Fibroblast of skin of back (primary cell): ENCODE measurements at places on chromosomes 6 and 20.

DNA sequence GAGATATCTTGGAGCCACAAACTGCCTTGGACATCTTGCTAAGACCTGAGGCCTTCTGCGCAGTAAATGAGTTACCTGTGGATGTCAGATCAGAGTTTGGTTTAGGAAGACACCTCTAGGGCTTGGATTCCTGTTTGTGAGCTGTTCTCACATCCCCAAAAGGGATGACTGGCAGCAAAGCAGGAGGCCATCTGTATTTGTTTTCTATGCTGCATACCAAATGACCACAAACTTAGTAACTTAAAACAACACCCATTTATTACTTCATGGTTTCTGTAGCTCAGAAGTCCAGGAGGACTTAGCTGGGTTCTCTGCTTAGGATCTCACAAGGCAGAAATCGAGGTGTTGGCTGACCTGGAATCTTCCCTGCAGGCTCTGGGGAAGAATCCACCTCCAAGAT is 116.7 kb downstream of the UNC5CL start:
- DNase-seq, result peak; percentile 64

DNA sequence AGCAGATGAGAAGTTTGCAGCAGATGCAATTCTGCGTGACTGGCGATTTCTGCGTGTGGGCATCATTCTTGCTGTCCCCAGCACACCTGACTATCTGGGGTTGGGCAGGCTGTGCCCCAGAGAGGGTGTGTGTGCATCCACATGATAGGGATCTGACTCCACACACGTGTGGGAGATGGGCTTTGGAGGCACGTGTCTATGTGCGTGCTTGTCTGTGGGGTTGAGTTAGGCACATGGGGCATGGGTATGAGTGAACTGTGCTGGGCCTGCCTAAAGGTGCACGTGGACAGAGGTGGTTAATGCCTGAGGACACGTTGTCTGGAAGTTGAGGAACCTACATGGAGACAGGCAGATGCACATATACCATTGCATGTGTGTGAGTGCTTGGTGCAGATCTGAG is 50.3 kb downstream of the CD40 start:
- DNase-seq, result no peak

DNA sequence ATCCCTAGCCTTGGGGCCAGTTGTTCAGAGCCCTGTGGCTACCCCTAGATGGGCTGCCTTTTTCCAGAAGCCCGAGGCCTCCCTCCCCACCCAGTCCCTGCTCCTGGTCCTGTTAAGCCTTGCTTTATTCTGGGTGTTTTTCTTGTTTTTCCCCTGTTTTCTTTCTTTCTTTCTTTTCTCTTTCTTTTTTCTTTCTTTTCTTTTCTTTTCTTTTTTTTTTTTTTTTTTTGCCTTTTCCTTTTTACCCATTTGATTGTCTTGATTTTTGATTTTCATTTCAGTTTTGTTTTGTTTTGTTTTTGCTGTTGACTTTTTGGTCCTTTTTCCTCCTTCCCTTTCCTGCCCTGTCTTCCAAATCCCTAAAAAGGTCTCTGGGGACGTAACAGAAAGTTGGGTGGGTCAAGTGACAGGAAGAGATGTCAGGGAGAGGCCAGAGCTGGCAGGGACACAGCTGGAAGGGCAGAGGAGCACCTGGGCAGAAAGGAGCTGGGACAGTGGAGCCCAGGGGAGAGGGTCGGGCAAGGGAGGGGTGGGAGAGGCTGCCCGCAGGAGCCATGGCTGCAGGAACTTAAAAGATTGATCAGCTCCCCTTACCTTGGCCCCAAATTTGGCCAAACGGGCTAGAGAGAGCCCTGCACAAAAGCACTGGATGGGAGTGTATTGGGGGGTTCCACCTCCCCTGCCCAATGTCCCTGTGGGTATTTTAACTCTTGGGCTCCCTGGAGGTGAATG is 27.6 kb downstream of the MYH7B start:
- DNase-seq, result no peak

DNA sequence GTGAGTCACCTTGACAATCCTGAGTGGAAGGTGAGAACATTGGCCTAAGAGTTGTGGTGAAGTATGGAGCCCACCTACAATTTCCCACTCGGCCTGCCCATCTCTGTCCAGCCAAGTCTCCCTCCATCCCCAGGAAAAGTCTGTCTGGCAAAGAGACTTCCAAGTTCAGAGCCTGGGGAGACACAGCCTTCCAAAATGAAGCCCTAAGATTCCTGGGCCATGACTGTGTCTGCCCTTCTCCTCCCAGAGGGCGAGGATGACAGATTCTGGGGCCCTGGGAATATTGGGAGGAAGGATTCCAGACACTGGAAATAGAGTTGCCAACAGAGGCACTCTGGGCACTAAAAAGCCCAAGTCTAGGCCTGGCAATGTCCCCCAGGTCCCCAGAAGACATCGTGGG is 176.8 kb downstream of the NFATC2 start:
- DNase-seq, result peak; percentile 100

GRCh38 chr6:157726892-157727628 is 96.0 kb upstream of the SNX9 start:
- DNase-seq, result no peak

DNA sequence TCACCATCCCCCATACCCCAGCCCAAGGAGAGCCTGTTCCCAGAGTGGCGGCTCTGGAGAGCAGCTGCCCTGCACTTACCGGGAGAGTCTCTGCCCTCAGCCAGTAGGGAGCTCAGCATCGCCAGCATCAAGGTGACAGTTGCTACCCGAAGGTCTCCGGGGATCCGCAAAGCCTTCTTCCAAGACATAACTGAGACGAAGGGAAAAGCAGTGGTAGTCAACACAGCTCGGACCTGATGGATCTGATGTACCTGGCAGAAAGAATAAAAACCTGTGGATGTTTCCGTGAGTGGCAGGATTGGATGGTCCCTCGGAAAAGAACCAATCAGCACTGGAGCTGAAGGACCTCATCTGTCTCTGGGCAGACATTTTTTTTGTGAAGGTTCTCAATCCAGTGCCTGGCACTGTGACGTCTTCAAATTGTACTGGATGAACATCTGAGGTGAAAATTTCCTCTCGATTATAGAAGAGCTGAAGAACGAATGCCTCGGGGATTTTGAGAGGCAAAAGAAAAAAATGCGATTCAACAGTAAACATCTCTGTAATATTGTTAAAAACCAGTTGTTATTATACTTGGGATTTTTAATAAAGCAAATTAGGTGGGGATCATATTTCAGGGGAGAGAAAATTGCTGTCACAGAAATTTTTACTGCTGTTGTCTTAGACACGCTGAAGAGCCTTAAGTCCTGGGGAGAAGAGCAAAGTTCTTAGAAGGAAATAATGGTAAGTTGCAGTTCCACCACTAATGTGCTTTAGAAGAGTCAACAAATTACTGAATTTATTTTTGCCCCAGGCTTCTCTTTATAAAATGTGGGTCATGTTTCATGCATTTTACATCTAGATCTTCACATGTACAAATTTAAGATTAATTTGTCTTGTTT is at the start of gene HLA-DQB1:
Gene HLA-DQB1, minus strand, starts transcription at position 238 of the 881 bp plus-strand sequence. Its CDS starts 50 bp downstream, at position 188.
- no peak for DNase-seq

- DNase-seq, result no peak
These were observed 343.4 kb downstream of the KIF16B start for GRCh38 chr20:16229813-16230212.

DNA sequence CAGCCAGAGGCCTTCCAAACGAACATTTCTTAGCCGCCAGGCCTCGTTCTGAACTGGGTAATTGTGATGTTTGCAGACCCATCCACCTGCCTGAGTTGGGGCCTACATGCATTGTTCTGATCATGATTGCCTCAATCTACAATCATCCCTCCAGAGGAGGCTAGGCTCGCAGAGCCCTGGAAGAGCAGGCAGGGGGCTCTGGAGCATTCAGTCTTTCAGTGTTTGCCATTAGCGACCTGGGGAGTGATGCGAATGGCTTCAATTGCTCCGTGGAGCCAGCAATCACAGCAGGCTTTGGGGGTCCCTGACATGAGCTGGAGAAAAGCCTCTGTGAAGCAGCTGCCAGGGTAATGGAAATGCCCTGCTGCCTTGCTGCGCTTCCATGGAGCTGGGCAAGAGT is 22.0 kb downstream of the SNAP25 start:
- DNase-seq, result no peak

- DNase-seq, result no peak
These were observed 252.2 kb downstream of the ERMARD start for GRCh38 chr6:170003451-170004160.

- no peak for DNase-seq
These were observed 100.2 kb upstream of the TIAM2 start for GRCh38 chr6:154894902-154895301.

- DNase-seq, result no peak
These were observed 34.0 kb downstream of the PMEPA1 start for GRCh38 chr20:57675773-57676172.

DNA sequence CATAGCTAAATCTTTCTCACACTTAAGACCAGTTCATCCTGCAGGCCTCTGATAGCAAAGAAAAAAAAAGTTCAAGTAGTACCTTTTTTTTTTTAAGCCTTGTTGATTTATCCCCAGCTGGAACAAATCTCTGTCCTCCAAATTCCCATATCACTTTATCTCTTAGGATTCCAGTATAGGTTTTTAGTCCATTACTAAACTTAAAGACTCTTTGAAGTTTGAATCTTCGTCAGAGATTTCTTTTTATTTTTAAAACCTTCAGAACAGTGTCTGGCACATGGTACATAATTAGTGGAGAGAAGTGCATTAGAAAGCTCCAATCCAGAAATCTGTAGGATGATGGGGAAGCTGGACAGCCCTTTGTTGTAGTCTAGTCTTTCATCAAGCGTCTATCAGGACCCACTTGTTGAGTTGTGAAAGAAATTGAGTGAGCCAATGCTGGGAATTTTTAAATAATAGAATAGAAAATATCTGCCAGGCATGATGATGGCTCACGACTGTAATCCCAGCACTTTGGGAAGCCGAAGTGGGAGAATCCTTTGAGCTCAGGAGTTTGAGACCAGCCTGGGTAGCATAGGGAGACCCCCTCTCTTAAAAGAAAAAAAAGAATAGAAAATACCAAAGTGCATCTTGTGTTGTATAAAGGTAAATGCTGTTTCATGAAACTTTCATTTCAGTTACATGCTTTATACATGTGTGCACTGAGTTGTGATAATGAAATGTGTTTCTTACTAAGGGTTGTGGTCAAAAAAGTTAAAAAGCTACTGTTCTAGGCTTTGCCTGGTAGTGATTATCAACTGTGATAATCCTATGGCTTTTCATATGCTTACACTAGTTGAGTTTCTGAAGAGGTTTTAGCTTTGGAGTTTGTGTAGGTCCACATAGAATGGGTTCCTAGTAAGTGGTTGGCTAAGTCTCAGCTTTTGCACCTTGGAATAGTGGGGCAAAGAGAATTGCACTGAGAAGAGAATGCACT is 3.2 kb downstream of the NFYA start:
- no peak for DNase-seq

GRCh38 chr6:97586344-97586743 is 303.3 kb upstream of the MMS22L start:
- peak; percentile 42 for DNase-seq

- no peak for DNase-seq
These were observed 18.6 kb downstream of the FAM83B start for GRCh38 chr6:54865091-54865631.

- peak; percentile 83 for DNase-seq
These were observed 60.7 kb downstream of the SYNJ2 start for GRCh38 chr6:158042245-158042798.

DNA sequence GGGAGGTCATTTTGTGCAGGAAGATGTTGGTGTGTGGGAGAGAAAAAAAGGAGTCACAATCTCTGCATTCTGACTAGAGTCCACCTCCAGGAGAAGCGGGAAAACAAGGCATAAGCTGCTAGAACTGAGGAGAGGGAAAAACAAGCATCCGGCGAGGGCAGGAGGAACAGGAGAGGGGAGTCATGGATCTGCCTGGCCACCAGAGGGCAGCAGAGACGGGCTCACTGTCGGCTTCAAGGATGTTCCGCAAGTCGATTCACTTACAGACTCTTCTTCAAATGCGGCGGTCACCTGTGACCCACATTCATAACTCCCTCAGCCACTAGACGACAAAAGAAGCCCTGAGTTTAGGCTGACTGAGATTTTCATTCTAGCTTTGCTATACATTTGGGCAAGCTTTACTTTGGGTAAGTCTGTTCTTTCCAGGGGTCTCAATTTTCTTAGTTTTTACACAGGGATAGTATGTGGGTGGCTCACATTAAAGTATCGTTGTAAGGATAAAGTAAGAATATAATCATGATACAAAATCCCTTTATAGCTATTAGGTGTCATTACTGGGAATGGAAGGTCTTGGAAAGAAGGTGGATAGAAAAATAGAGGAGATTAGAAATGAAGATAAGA is 6.6 kb upstream of the BTNL2 start:
- peak; percentile 59 for DNase-seq

GRCh38 chr6:142857796-142858555 is 87.0 kb downstream of the HIVEP2 start:
- DNase-seq, result no peak
